ENCODE measurements at places on chromosomes 4 and X.

DNA sequence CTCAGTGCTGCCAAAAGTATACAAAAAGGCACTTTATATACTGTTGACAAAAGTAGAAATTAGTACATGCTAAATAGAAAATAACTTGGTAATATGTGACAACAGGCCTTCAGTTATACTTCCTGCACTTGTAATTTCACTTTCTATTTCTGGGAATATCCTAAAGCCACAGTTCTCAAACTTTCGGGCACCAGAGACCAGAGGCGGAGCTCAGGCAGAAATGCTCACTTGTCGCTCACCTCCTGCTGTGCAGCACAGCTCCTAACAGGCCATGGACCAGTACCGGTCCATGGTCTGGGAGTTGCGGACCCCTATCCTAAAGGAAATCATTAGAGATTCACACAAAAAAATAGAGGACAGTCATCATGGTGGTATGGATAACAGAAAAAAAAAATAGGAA is 25.7 kb downstream of the ACSL4 start:
- DNase-seq, result no peak

GRCh38 chr4:166700592-166700991 is 533.7 kb downstream of the SPOCK3 start:
- DNase-seq, result no peak

GRCh38 chrX:105635794-105636193 is 186.5 kb upstream of the NRK start:
- DNase-seq, result no peak

GRCh38 chrX:19190902-19191301 is 68.6 kb upstream of the ADGRG2 start:
- no peak for DNase-seq

GRCh38 chrX:102155806-102156179 is at the start of gene BEX5:
Gene BEX5 (minus strand): TSS chrX:102155977. CDS start chrX:102154265, 1,712 bp downstream.
- DNase-seq, result peak; percentile 13

GRCh38 chr4:167616476-167616875 is 382.2 kb upstream of the SPOCK3 start:
- DNase-seq, result no peak

DNA sequence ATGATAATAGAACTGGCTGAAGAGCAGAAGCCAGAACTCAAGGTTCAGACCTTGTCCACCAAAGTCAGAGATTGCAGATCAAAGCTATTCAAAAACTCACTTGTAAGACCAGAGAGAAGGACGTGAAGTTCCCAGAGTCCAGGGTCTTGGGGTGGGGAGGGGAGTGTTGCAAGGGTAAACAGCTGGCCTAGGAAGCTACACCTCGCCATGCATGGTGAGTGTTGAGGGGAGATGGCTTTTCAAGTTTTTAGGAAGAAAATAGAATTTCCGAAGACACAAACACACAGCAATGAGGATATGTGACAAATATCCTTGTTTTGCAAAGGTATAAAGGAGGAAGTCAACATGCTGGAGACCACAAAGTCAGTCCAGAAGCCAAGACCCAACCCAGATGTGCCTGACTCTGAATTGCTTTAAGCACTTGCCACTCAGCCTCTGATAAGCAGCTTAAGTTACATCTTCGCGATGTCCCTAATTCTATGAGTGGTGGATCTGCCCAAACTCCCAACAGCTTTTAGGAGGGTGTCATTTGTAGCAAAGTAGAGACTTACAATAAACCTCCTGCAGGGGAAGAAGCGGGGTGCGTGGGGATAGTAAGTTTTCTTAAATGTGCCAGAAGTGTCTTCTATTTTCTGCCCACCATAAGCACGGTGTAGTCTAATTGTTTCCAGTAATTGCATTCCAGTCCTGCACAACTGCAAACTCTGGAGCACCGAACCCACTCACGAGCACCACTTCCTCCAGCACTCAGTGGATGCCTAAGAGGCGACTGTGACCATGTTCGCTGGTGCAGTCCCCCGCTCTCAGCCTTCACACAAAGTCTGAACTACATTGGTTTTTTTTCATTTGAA is 26.5 kb downstream of the HAND2 start:
- no peak for DNase-seq

GRCh38 chr4:152114562-152114961 is 353.8 kb upstream of the GATB start:
- no peak for DNase-seq

- DNase-seq, result no peak
Observed at GRCh38 chrX:44675362-44676024, 132.8 kb upstream of the FUNDC1 start.

- DNase-seq, result no peak
Observed at GRCh38 chr4:8085491-8086117, 73.0 kb downstream of the ABLIM2 start.

DNA sequence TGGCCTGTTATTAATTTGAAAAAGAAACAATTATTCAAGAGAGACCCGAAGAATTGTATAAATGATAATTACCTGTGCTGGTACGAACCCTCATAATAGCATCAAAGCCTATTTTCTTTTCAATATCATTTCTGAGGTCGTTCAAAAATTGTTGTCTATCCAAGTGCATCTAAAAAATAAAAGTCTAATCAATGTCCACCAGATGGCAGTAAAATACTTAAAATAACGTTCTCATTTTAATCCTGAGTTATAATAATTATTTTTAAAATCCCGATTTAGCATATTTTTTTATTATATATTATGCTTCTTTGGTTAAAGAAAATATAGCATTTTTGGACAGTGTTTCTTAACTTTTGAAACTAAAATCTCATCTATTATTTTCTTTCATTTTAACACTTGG is 55.7 kb downstream of the METTL14 start:
- peak; percentile 53 for DNase-seq

GRCh38 chr4:167274351-167274750 is 40.1 kb upstream of the SPOCK3 start:
- DNase-seq, result no peak

DNA sequence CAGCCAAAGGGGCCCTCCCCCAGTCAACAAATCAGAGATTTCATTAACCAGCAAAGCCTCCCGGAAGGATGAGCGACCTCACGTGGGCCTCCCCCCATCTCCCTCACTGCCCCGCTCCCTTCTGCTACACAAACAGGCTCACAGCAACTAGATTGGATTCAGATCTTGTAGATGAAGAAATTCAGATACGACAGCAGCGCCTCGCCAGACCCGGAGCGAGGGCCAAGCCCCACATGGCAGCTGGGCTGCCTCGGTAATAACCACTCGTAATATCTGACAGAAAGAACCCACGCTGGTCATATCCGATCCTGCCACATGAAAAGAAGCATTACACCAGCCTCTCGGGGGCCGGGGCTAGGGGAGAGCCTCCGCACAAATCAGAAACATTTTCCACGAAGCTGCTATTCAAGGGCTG is 581.3 kb downstream of the BCOR start:
- DNase-seq, result no peak

- peak; percentile 7 for DNase-seq
Observed at GRCh38 chrX:40729598-40730584, 5.5 kb downstream of the MED14 start.

DNA sequence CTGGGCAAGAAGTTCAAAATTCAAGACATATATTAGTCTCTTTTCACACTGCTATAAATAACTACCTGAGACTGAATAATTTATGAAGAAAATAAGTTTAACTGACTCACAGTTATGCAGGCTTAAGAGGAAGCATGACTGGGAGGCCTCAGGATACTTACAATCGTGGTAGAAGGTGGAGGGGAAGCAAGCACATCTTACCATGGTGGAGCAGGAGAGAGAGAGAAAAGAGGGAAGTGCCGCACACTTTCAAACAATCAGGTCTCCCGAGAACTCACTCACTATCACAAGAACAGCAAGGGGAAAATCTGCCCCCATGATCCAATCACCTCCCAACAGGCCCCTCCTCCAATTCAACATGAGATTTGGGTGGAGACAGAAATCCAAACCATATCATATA is 273.3 kb upstream of the RASGEF1B start:
- DNase-seq, result no peak

GRCh38 chr4:8830611-8831200 is 40.9 kb downstream of the HMX1 start:
- DNase-seq, result no peak

DNA sequence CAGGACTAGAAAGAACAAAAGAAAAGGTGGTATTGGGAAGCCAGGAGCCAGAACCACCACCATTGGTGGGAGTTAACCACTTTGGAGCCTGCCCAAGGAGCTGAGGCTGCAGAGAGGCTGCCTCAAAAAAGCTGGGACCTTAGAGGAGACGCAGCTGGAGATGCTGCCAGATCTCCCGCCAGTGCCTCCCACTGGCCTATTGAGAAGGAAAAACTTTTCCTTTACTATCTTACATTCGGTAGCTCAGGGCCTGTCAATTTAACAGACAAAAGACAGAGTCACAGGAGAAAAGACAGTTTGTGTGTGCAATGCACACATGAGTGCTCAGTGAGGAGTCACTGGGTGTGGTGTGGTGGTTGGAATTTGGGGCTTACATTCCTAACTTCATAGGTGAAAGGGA is 52.4 kb upstream of the HPSE start:
- DNase-seq, result no peak

DNA sequence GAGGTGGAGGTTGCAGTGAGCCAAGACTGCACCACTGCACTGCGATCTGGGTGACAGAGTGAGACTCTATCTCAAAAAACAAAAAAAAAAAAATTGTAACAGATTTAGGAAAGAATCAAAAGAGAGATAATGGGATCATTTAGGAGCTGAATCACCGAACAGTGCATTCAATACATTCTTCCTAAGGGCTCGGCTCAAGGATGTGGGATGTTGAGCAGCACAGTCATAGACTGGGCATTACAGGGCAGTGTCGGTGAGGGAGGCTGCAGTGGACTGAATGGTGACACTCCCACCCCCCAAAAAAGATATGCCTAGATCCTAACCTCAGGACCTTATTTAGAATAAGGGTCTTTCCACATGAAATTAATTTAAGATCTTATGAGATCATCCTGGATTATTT is 70.0 kb downstream of the EVC2 start:
- no peak for DNase-seq

DNA sequence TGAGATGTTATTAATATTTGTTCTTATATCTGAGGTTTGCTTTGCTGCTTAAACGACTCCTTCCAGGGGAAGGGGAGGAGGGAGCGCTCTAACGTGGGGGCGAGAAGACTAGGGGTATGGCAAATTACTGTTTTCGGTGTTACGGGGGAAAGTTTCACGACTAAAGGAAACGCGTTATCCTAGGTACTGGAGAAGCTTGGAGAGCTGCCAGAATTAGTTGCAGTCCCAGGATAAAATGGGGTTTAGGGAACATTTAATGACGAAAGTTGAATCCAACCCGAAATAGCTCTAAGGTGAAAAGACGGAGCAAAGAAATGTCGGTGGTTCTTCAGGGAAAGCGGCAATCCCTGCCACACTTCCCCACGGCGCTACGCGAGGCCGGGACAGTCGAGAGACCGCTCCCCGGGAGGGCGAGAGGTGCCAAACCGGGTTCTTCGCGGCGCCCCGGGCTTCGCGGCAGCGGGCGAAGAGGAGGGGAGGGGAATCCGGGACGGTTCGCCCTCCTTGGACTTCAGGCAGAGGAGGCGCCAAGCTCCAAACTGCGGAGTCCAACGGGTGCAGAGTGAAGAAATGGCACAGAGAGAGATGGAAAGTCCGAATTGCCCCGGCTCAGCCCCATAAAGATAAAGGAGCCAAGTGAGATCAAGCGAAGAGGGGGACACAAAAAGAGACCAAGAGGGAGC is 724 bp downstream of the THOC2 start:
- DNase-seq, result peak; percentile 42

DNA sequence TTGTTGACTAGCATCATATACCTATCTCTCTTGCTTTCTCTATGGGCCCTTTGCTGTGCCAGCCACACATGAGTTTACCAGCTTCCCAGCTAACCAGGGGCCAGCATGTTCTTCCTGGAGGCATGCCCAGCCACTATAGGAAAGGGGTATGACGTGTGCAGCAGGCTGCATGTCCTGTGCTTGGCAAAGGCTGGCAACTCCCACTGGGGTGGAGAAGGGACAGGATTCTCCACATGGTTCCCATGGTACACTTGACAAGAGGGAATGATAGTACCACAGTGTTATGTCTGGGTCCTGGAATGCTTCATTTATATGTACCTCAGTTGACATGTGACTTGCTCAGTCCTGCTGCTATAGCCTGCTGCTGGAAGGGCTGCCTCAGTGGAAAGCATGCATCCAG is 78.8 kb downstream of the TMEM164 start:
- DNase-seq, result no peak

- peak; percentile 21 for DNase-seq
Observed at GRCh38 chr4:6548201-6548881, 26.6 kb upstream of the MAN2B2 start.

DNA sequence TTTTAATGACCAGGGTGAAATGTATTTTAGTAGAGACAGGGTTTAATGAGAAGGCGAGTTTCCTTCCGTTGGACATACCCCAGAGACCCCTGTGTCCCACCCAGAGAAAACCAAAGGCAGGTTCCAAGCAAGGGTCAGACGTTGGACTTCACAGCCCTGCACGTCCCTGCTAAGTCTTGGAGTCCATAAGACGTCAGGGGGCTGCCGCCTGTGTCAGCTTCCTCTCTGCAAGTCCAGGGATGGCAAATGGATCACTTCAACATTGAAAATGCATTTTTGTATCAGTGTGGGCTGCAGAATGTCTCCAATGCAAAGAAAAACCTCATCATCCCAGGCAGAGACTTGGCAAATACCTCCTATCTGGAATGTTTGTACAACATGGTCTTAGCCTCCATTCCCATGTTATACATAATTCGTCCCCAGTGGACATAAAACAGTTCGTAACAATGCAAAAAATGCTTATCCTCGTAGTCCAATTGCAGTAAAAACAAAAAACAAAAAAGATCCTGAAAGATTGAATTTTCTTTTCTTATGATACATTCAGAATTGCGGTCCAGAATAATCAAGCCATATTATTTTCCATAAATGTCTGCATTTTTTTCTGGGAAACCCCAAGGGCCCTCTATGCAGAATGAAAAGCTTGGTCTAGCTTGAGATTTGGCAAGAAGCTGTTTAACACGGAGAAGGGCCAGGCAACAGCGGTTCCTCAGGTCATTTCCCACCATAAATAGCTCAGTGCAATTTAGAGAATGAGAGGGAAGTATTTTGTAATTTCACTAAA is 190.9 kb downstream of the SHOX start:
- no peak for DNase-seq

GRCh38 chr4:8129785-8130184 is 28.8 kb downstream of the ABLIM2 start:
- no peak for DNase-seq

GRCh38 chr4:109708990-109709389 is 5.7 kb upstream of the CASP6 start:
- DNase-seq, result no peak

GRCh38 chr4:100590325-100590724 is 72.5 kb upstream of the EMCN start:
- no peak for DNase-seq

- no peak for DNase-seq
Observed at GRCh38 chr4:153555730-153556434, 89.7 kb downstream of the TMEM131L start.
